Activated T-helper 17 cell treated with anti-CD3 and anti-CD28 coated beads, Interleukin-2, amount 50 U/mL, for 72 hours (primary cell): ENCODE measurements at places on chromosomes 7 and 10.

- ATAC-seq, result no peak
These were observed 1281.9 kb upstream of the CELF2 start for GRCh38 chr10:9735731-9736130.

- ATAC-seq, result no peak
These were observed 59.4 kb upstream of the EMX2 start for GRCh38 chr10:117483056-117483590.

DNA sequence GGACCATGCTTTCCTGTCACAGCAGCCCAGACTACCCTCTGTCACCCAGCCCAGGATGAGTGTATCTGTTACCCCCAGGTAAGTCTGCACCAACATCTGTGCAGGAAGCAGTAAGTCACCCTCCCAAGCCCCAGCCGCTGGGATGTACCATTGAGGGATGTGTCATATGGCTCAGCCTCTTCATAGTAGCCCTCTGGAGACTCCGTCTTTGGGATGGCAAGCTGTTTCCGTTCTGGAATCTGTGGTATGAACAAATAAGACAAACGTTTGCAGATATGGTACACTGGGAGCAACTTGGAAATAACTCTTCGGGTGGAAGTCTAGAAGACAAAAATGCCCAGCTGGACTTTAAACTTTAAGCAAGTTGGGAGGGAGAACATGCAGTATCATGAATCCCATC is 81.3 kb downstream of the AFAP1L2 start:
- no peak for ATAC-seq

DNA sequence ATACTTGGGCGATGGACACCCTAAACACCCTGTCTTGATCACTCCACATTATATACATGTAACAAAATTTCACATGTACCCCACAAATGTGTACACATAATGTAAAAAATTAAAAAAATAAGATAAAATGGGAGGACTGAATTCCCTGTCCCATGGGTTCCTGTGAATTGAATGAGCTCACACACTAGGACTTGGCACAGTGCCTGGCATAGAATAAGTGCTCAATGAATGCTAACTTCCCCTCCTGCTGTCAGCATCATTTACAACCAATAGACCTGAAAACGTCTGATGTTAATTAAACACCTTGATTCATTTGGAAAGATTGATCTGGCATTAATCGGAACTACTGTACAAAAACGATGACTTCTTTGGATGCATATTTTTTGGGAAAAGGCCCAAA is 117.3 kb upstream of the ZNF438 start:
- ATAC-seq, result no peak

GRCh38 chr10:31999070-31999660 is 57.1 kb downstream of the KIF5B start:
- ATAC-seq, result no peak
